ENCODE measurements at places on chromosomes 5 and 9.

- DNase-seq: no peak
Measured at GRCh38 chr9:137491735-137492432, 32.8 kb upstream of the NSMF start.

- no peak for DNase-seq
Measured at GRCh38 chr5:181008136-181008535, 19.5 kb downstream of the BTNL3 start.

DNA sequence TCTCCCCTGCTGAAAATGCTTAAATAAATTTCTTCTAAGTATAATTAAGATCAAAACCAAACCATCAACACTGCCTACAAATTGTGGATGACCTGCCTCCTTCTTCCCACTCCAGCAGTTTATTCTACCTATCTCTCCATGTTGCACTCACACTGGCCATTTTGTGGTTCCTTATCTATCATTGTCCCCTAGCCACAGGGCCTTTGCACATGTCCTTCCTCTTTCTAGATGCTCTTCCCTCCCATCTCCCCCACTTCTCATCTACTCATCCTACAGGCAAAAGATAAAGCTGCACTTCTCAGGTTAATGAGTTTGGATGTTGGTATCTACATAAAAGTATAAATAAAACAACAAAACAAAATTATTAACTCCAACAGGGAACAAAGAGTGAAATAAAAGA is 70.6 kb upstream of the CCNG1 start:
- no peak for DNase-seq

DNA sequence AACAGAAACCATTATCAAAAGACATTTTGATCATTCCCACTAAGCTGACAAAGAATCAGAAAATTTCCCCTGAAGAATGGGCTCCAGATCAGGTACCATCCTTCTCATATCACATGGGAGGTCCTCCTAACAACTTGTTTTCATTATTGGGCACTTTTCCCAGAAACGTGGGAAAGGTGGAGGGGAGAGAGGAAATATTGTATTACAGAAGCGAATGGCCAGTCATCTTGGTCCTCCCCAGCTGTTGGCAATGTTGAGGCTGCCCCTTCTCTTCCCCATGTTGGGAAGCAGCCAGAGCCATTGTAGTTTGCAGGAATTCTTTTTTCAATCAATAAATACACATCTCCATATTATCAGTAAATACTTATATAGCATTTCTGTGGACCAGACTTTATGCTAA is 126.2 kb upstream of the ZNF608 start:
- no peak for DNase-seq

DNA sequence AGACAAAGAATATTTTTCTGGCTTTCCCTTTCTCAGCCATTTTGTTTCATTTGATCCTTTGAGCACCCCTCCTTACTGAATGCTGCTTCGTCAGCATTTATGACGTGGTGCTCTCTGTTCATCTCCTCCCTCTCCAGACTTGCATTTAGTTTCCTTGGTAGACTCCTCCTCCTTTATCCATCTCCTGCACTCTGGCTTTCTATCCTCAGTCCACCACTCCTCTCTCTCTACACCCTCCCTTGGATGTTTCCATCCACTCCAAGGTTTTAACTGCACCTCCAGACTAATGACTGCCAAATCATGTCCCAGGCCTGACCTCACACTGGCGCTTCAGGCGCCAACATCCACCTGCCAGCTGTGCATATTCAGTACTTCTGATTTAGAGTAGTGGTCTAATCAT is 245.4 kb downstream of the RAB3C start:
- no peak for DNase-seq

DNA sequence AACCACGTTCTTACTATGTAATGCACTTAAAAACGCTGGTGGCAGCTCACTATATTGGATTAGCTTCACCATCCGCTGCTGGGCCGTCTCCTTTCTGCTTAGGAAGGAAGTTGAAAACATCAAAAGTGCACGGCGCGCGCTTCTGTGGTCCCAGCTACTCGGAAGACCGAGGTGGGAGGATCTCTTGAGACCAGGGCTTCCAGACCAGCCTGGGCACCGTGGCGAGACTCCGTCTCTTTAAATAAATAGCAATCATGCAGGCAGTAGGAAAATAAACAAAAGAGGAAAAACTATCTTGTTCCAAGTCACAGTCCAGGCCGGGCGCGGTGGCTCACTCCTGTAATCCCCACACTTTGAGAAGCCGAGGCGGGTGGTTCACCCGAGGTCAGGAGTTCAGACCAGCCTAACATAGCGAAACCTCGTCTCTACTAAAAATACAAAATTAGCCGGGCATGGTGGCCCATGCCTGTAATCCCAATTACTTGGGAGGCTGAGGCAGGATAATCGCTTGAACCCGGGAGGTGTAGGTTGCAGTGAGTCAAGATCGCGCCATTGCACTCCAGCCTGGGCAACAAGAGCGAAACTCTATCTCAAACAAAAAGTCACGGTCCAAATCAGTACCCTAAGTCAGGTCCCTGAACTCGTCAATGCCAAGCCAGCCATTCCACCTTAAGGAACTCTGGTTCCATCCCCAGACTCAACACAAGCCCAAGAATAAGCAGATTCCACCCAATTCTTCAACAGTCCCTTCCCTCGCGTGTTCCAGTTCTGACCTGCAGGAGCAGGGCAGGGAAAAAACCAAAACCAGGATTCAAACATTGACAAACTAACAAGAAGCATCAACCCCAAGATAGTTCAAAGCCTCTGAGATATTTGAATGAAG is 1.0 kb upstream of the GOLGA1 start:
- peak; percentile 28 for DNase-seq

- no peak for DNase-seq
Measured at GRCh38 chr5:126647071-126647470, 46.3 kb downstream of the PHAX start.

DNA sequence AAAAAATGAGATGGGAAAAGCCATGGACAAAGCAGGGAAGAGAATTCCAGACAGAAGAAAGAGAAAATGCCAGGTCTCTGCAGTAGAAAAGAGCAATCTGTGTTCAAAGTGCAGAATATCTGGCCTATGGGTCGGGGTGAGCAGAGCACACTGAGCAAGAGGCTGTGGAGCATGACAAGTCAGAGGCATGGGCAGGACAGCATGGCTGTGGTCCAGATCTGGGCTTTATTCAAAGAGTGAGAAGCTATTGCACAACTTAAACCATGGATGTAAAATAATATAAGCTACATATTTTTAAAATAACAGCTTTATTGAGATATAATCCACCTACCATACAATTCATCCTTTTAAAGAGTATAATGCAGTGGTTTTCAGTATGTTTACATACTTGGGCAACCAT is 133.1 kb upstream of the SPDL1 start:
- no peak for DNase-seq

- DNase-seq: no peak
Measured at GRCh38 chr5:175712313-175712680, 54.4 kb downstream of the HRH2 start.

- DNase-seq: no peak
Measured at GRCh38 chr9:86634501-86634900, 280.3 kb upstream of the TUT7 start.

DNA sequence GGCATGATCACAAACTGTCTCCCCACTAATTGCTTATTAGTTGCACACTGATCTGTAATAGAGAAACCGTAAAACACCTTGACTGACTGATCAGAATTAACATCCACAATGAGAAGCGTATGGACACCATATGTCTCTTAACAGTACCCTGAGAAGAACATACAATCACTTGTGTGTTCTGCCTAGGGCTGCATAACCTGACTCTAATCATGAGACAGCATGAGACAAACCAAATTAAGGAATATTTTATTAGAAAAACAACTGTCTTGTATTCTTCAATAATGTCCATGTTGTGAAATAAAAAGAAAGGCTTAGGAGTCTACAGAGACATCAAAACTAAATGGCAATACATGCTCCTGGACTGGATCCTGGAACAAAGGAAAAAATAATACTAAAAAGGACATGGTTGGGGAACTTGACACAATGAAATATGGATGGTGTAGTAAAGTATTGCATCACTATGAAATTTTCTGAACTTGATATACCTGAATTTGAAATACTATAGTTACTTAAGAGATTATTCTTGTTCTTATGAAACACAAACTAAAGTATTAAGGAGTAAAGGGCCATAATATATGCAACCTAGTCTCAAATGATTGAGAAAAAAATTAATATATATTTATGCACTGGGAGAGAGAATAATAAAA is 162.1 kb downstream of the CWC27 start:
- DNase-seq: no peak

DNA sequence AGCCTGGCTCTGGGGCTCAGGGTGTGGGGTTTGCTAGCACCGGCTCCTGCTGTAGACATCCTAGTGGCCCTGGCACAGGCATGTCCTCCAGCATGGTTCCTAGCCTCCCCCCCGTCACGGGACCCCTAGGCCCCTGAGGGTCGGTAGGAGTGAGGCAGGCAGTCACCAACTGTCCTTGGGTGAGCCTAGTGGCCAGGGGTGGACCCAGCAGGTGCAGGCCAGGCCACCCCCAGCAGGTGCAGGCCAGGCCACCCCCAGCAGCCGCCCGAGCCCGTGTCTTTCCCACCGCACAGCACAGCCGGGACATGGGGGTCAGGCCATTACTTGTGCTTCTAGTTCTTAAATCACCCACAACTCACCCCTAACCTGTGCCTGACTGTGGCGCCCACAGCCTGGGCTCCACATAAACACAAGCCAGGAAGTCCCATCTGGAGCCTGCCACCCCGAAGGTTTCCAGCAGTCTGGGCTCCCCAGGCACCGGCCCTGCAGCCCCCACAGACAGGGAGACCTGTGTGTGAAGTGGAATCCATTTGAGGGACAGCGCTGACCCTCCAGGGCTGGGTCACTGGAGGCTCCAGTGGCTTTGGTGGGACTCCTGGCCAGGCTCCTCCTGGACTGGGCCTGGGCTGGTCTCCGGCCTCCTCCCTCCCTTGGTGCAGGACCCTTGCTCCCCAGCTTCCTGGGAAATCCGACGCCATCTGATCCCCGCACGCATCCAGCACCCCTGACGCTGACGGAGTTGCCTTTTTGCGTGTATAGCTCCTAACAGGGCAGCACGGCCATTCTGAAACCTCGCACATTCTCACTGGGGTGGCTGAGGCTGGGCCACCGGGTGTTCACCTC is 114.1 kb upstream of the LPCAT1 start:
- DNase-seq: no peak

DNA sequence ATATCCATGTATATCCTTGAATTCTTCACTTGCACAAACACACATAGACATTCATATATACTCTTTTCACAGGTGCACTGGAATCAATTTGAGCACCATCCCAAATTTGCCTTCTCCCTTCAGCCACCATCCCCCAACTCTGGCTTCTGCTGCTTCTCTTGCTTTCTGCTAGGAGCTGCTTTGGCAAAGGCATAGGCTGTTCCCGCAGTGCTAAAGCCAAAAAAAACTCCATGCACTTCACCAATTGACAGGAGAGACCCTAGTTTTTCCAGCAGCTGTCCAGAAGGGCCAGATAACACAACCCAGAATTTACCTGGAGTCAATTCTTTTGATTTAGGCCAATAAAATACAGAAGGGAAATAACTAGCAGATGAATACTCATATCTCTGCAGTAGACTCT is 251.3 kb downstream of the NR2F1-AS1 start:
- no peak for DNase-seq

DNA sequence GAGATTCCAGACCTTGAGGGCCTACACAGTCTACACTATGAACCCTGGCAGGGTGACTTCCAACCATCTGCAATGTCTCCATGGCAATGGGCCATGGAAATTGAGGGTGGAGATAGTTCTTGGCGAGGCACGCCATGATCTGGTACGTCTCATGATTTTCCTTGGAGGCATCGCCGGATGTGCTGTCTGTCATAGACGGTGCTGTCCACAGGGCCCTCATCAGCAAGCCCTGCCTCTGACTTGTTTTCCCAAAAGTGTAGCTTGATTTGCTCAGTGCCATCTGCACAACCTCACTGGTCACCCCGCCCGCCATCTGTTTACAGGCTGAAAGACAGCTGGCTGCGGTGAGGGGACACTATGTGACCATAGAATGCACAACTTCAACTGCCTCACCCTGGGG is 73.5 kb downstream of the BOD1 start:
- DNase-seq: no peak

- DNase-seq: no peak
Measured at GRCh38 chr5:1751864-1752822, 47.5 kb downstream of the MRPL36 start.

GRCh38 chr9:117063721-117064471 is 351.0 kb downstream of the ASTN2 start:
- DNase-seq: no peak

- no peak for DNase-seq
Measured at GRCh38 chr5:149237662-149238061, 34.0 kb upstream of the AFAP1L1 start.

DNA sequence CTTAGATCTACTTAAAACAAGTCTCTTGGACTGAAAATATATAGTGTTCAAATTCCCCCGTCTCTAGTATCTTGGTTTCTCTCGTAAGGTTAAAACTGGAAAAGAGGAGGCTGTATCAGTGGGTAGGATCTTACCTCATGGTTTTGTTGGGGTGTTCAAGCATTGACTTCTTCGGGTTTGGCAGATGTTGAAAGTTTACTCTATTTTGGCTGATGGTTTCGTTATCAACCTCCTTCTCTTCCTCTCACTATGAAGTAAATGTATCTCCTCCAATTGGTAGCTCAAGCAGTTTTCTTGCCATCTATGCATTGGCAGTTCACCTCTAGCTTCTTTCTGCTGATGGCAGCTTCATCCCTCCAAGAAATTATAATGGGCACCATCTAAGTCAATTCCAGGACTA is 506.5 kb upstream of the GRIN3A start:
- DNase-seq: no peak

DNA sequence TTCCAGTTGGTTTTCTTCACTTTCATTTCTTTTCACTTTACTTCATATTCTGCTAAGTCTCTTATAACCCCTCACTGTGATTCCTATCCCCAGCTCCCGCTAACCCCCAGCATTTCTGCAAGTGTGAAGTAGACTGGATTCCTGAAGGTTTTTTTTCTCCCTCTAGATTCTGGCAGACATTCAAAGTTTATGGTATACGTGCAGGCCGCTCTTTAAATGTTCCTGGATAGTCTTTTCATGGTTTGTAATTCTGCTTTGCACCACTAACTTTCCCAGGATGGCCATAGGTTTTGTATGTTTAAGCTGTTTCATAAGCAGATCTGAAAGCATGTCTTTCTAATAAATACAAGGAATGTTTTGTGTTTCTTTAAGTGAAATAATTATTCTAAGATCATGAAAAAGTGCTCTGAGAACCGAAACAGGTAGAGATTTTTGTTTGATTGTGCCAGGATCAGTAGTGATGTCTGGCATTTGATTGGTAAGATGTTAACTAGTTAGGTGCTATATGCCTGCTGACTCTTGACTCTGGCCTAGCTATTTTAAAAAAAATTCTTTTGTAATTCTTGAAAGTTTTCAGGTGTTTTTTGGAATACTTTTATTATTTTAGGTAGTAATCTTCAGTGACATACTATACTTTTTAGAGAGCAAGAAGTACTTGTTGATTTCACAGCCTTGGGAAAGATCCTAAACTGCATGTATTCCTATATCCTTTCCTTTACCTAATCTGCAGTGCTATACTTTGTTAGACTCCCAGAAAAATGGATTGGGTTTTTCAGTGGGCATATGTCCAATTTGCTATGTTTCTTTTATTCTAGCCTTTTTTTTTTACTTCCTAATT is 29.7 kb downstream of the CNOT6 start:
- no peak for DNase-seq

- DNase-seq: no peak
Measured at GRCh38 chr5:137073189-137073588, 425.9 kb downstream of the SPOCK1 start.
